ENCODE measurements at places on chromosomes 12 and 14.

GRCh38 chr12:93483151-93483807 lies 16.0 kb downstream of the MRPL42 start:
- DNase-seq: no peak

DNA sequence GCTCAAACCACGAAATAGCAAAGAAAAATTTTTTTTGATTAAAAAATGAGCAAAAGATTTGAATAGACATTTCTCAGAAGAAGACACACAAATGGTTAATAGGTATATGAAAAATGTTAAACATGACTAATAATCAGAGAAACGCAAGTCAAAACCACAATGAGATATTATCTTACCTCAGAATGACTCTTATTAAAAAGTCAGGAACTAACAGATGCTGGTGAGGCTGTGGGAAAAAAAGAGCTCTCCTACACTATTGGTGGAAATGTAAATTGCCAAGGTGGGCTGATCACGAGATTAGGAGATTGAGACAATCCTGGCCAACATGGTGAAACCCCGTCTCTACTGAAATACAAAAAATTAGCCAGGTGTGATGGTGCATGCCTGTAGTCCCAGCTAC lies 315.5 kb upstream of the FLRT2 start:
- peak; percentile 64 for DNase-seq

- DNase-seq: no peak
Observed at GRCh38 chr12:108177131-108177530, 48.0 kb downstream of the WSCD2 start.

DNA sequence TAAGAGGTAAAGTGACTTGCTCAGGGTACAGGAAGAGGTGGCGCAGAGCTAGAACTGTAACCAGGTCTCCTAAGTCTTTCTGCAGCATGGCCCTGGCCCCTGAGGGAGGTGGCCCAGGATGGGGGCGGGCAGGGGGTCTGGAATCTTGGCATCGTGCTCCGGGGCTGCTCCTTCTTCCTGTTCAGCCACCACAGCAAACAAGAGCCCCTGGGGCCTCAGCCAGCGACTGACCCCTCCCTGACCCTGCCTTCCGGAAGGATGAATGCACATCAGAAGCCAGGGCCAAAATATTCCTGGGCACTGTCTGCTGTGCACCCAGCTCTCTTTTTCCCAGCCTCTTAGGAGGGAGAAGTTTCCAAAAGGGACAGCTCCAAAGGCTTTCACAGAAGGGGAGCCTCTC lies 242.8 kb downstream of the DPF3 start:
- peak; percentile 28 for DNase-seq

DNA sequence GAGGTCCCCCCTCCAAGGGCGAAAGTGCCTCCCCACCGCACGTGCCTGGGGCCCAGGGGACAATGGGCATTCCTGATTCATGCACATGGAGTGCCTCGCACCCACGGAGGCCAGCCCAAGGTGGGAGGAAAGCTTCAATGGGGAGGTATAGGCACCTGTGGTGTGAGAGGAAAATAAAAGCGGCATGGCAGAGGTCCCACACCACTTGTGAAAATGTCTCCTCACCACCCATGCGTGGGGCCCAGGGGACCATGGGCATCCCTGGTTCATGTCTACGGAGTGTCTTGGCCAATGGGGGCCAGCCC lies 384.7 kb downstream of the ALG10 start:
- no peak for DNase-seq

GRCh38 chr12:49370539-49370938 lies 3.3 kb downstream of the SPATS2 start:
- no peak for DNase-seq

- DNase-seq: no peak
Observed at GRCh38 chr12:85642288-85642687, 193.9 kb downstream of the RASSF9 start.

DNA sequence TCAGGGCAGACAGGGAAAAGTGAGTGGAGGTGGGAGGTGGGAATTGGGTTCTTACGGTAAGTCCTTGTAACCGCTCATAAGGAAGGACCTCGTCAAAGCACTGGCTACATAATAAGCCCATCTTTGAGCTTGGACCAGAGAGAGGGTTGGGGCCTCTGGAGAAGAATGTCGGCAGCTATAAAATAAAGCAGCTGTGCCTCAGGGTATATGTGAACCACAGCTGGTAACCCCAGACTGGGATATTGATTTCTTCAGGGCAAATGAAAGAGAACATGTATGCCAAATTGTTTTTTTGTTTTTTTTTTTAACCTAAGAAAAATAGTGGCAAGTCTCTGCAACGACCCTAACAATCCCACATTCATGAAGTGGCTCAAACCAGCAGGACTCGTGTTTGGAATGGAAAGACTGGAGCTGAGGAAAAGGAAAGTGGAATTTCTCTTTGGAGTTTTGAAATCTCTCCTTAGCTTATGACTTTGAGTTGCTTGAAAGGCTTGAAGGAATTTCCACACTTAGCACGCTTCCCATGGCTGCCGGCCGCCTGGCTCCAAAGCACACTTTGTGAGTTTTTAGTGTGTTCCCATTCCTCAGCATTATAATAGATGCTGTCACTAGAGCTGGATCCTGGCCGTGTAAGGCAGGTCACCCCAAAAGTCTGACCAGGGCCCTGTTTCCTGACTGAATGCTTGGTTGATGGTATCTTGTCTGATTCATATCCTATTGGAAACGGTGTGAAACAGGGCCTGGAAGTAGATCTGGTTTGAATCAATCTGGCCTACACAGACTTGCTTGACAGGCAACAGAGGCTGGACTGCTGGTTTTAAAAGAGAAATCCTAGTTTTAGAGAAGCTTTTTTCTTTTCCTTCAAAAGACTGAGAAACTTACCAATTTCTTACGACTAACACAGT lies 244.7 kb downstream of the MSRB3 start:
- peak; percentile 55 for DNase-seq

DNA sequence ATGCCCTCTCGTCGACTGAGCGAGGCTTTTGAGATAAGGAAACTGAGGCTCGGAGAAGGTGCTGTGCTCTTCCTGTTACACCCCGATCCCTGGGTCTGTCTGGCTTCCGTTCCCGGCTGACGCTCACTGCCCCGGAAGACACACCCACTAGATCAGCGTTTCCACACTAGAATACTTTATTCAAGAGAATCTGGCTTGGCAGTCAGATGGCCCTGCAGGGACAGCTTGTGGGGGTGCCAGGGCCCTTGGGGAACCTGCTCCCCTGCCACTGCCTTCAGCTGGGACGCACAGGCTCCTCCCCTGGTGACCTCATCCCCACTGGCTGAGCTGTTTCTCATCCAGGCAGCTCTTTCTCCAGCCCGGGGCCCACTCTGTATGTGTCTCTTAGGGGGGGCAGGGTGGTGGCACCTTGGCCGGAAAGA lies 13.7 kb downstream of the PGF start:
- peak; percentile 52 for DNase-seq

GRCh38 chr14:92577321-92577742 lies 63.8 kb downstream of the RIN3 start:
- no peak for DNase-seq

- DNase-seq: no peak
Observed at GRCh38 chr12:89919241-89919906, 210.7 kb upstream of the ATP2B1 start.

DNA sequence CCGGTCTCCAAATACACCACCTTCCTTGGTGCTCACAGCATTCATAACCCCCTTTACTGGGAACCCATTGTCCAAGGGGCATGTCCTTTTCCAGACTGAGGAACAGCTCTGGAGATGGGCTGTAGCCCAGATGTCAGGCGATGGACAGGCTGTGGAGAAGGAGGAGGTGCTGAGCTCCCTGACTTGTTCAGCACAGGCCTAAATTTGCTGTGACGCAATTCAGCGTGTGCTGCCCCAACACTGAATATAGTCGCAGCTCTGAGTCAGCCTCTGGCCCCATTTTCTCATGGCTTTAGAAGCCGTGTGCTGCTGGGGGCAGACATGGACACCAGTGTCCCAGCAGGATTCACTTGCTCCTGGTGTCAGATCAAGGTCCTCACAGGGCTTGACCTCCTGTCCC lies 269.1 kb downstream of the EMP1 start:
- peak; percentile 78 for DNase-seq

DNA sequence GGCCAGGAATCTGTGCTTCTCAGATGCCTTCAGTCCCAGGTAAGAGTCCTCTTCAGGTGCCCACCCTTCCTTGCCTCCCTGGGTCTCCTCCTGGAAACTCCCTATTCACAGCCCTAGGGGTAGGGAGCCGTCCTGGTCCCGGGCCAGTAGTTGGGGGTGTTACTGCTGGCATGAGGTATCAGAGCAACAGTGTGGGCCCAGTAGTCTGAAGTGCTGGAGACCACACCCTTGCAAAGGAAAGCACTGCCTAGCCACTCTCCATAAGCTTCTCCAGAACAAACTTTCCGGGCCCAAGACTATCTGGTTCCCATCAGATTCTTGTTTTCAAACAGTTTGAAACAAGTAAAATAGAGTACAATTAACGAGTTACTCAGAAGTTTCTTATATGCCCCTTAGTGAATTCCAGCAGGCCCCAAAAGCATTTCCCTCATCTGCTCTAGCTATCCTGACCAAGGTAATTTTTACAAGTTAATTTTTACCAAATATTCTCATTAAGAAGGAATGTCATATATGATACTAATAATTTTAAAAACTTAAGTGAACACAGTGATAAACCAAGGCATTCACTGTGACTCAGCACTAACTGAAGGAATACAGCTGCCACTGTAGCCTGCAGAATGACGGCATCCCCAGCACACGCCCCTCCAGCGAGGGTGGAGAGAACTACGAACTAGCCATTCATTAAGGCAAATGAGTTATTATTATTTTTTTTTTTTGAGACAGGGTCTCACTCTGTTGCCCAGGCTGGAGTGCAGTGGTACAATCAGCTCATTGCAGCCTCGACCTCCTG lies 49.4 kb downstream of the MOK start:
- DNase-seq: peak; percentile 58

DNA sequence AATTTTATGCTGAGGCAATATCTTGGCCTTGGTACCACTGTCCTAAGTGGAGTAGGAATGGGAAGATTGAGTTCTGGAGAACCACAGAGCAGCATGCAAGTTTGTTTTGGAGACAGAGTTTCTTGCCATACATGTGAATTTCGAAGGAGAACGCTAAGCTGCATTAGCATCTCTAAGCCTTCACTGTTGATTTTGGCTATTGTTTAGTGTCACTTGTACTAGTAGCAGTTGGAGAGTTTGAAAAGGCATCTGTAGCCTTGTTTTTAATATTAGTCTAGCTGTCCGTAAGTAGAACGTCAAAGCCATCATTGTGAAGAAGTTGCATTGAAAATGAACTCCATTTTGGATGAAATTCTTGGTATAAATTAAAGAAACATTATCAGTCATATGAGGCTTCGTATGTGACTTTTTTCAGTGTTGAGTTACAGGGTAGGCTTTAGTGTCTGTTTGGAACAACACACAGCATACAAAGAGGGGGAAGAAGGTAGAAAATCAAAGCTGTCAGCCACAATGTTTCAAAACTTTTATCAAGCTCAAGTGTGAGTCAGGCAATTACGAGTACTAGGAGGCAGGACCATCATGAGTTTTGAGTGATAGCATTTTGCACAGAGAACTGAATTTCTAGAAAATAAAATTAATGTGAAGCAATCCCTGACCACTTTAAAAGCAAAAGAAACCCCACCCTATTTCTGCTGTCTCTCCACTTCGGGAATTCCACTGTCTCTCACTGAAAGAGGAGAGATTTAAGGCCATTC lies 70.2 kb upstream of the NAV3 start:
- DNase-seq: no peak

DNA sequence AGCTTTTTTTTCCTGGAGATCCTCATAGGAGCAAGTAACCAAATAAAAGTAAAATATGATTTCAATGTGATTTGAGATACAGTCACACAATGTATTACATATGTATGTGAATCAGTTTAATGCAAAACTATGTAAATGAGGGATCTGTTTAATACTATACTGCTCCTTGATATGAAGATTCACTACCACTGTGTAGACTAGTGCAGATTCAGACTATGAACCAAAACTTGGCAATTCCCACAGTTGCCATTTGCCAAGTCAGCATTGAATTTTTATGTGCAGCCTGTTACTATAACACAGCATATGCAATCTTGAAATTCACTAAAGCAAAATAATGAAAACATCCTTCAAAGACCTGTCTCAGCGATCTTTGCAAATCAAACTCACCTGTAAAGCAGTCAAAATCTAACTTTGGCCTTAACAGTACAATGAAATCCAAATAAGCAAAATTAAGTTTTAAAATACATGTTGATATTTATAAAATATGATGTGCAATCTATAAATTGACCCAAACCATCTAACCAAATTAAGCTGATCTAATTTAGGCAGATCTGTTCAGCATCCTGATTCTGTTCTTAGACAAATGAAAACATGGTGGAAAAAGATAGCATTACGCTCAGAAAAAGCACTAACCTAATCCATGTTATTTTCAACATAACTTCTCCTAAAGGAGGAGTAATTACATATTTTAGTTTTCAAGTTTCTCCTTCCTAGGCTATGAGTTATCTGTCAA lies 25.5 kb upstream of the LMNTD1 start:
- no peak for DNase-seq

GRCh38 chr12:169528-170370 lies 44.2 kb downstream of the SLC6A12 start:
- DNase-seq: no peak

GRCh38 chr12:107126796-107127481 lies 33.6 kb upstream of the CRY1 start:
- peak; percentile 22 for DNase-seq
